ENCODE measurements at places on chromosomes 6 and 20. TPM values are rescaled to one million over a fixed set of nuclear protein-coding genes. Genes with fewer than 3 reads are reported as not detected.

CGA gene
- not detected for total RNA-seq

TSHZ2 gene
- total RNA-seq, result 1.0 TPM

CDC5L gene
- total RNA-seq, result 16.8 TPM

KIAA0408 gene
- 1.6 TPM for total RNA-seq

ZNF391 gene
- total RNA-seq, result 3.3 TPM

DNAAF9 gene
- 11.3 TPM for total RNA-seq

KCNS1 gene
- total RNA-seq, result not detected

PRSS16 gene
- total RNA-seq, result 0.39 TPM

HLA-B gene
- 289 TPM for total RNA-seq

CEBPB gene
- total RNA-seq, result 101 TPM

VSX1 gene
- total RNA-seq, result not detected

TLDC2 gene
- not detected for total RNA-seq

SMLR1 gene
- total RNA-seq, result not detected

SLC22A16 gene
- total RNA-seq, result not detected

GGTLC1 gene
- not detected for total RNA-seq

CRISP2 gene
- total RNA-seq, result not detected

TGM2 gene
- total RNA-seq, result 262 TPM

HEY2 gene
- total RNA-seq, result not detected

HRH3 gene
- total RNA-seq, result not detected

SEMG1 gene
- total RNA-seq, result not detected

AK9 gene
- total RNA-seq, result 1.4 TPM

HCK gene
- total RNA-seq, result not detected

GABRR1 gene
- total RNA-seq, result not detected

SLC17A4 gene
- not detected for total RNA-seq

RBPJL gene
- not detected for total RNA-seq

FRS3 gene
- total RNA-seq, result 2.1 TPM

WFDC10B gene
- total RNA-seq, result not detected

PTPRK gene
- 56.7 TPM for total RNA-seq

HLA-DMA gene
- 1.0 TPM for total RNA-seq

OPRM1 gene
- not detected for total RNA-seq

PGC gene
- total RNA-seq, result not detected

ECT2L gene
- total RNA-seq, result not detected

ENPP5 gene
- 1.0 TPM for total RNA-seq

EEF1E1 gene
- total RNA-seq, result 52.4 TPM

CASS4 gene
- 0.78 TPM for total RNA-seq
